ENCODE measurements at places on chromosomes 1 and 21.

DNA sequence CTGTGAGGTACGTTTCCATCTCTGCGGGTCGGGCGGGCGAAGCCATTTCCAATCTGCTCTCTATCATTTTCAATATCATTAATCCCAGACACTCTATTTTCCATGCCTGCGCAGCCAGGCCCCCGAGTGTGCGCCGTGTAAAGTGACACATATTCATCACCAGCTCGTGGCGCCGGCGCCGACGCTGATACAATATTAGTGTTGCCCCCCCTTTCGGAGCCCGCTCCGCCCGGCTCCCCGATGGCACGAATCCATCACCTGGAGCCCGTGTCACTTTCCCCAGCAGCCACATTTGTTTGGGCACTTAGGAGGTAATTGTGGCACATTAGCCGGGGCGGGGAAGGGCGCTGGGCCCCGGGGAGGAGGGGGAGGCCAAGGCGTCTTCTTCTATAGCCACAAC lies 33.7 kb upstream of the DMBX1 start:
- no peak for DNase-seq

GRCh38 chr1:231993968-231994455 lies 367.4 kb downstream of the DISC1 start:
- no peak for DNase-seq

DNA sequence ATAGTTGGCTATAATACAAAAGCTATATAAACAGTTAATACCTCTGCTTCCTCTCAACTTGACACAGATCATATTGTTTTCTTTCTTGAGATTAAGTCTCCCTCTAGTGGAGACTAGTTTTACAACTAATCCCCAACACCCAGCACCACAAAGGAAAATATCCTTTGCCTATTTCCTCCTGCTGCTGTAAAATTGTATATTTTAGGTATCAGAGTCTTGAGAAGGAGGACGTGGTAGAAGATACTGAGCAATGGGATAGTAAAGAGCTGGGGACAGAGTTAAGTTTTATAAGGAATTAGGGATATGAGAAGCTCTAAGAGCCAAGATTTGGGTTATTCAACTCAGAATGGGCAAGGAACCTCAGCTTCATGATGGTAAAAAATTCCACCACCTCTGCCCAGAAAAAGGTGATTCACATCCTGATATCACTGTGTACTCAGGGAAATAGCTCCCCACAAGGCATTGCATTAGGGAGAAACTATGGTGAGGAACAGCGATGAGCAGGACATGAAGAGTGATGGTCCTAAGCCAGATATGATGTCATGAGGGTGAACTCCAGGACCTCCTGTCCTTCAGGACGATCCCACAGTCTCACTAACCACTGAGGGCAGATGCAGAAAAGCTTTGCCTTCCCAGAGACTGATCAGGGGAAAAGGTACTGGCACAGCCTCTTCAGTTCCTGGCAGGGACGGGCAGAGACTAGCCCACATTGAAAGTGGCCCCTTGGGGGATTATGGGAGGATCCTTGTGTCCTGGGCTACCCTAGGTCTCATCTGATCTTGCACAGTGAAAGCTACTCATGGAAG lies 14.7 kb upstream of the CFAP126 start:
- DNase-seq: no peak

DNA sequence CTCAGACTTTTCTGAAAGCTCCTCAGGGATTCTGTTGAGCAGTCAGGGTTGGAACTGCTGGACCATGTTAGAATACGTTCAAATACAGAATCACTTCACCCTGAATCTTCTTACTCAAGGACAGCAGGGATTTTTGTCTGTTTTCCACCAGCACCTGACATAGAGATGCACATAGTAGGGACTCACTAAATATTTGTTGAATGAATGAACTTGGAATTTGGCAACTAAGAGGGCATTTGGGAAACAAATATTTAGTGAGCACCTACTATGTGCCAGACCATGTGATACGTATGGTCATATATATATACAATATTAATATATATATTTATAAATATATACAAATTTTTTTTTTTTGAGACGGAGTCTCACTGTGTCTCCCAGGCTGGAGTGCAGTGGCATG lies 4.6 kb upstream of the FBXO42 start:
- no peak for DNase-seq

DNA sequence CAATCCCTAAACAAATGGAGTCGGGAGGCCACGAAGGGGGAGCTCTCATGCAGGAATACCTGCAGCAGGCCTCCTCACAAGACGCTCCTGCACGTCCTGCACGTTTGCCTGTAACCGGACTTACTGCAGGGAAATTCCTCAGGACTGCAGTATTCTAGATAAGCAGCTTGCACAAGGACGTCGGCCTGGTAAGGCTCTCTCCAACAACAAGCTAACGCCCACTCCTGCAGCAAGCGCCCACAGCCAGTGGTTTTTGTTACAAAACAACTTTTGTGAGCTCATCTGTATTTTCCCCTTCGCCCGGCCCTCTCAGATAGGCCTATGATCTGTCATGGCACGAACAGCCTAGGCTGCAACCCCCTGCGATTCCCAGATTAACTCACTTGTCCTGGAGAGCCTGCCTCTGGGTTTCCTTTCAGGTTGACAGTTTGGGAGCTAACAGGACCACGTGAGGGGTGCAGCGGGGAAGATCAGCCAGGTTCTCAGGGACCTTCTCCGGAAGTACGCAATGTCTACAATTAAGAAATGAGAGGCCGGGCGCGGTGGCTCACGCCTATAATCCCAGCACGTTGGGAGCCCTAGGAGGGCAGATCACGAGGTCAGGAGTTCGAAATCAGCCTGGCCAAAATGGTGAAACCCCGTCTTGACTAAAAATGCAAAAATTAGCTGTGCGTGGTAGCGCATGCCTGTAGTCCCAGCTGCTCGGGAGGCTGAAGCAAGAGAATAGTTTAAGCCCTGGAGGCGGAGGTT lies 921 bp upstream of the MIB2 start:
- DNase-seq: peak; percentile 62
